ENCODE measurements at places on chromosomes 11 and 22.
A peak's percentile ranks its signal among the peaks of the same experiment; 100 is the strongest.

GRCh38 chr11:65085446-65085845 lies 1.4 kb downstream of the ZFPL1 start:
- no peak for DNase-seq

DNA sequence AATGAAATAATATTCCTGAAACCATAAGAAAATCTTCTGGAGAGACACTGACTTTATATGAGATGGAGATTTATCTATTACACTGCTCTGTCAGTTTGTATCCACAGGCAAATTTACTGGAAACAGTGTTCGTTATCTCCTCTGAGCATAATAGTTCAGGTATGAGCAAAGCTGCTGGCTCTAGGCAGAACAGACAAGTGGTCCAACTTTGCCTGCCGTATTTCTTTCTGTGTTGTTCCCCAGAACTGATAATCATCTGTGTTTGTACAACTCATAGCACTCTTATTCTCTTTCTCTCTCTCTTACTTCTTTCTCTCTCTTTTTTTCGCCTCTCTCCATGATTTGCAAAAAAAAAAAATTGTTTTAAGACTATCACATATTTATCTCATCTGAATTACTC lies 623.8 kb upstream of the CHORDC1 start:
- no peak for DNase-seq

- DNase-seq, result no peak
These were observed 66.8 kb upstream of the NTM start for GRCh38 chr11:131303611-131304119.

- DNase-seq, result no peak
These were observed 952 bp upstream of the CATSPERZ start for GRCh38 chr11:64298966-64299846.

- no peak for DNase-seq
These were observed 869 bp downstream of the ZC3H7B start for GRCh38 chr22:41302021-41302767.

DNA sequence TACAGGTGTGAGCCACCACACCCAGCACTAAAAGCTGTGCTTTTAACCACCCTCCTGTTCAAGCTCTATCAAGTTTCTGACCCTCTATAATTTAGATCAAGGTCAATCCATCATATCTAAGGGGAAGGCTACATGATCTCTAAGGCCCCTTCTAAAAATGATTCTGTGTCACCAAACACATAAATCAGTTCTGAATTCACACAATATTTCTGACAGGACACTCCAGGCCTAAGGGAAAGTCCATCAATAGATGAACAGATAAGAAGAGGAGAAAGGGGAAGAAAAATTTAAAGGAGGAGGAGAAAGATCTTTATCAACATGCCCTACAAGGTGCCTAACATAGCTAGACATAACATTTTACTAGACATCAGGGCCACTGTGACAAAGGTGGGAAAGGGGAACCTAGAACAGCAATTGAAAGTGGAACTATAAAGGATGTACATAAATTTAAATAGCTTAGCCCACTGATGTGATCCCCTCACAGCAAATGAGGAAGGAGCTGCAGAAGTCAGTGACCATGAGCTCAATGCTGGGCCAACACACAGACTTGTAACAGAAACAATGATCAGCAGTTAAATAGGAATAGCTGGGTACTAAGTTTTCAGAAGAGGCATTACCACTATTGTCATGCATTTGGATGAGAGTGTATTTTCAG lies 4.7 kb downstream of the PRCP start:
- peak; percentile 37 for DNase-seq

DNA sequence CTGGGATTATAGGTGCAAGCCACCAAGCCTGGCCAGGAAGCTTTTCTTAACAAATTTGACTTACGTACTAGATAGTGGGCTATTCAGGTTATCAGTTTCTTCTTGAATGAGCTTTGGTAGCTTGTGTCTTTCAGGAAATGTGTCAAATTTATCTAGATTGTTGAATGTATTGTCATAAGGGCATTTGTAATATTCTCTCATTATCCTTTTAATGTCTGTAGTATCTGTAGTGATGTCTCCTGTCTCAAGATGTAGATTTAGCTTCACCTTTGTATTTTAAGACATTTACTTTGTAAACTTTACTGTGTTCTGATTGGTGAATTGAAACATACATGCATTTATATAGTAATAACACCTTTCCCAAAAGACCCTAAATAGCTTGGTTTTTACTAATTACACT lies 20.7 kb downstream of the ARHGAP8 start:
- DNase-seq, result no peak

DNA sequence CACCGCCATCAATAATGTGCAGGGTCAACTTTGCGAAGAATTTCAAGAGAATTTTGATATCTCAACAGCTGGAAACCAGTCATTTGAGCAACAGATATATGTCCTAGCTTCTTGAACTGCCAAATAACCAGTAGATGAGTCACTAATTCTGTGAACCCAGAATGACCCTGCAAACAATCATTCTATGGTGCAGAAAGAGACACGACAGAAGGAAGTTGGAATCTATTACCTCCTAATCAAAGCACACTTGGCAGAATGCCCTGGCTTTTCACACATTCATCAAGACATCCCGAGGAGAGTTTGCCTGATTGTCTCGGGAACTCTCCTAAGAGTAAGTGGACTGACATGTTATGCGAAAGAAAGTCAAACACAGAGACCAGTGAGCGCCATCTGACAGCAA lies 621.1 kb downstream of the OPCML start:
- DNase-seq, result no peak

GRCh38 chr11:20729597-20730105 lies 60.3 kb downstream of the NELL1 start:
- no peak for DNase-seq

All from CD4-positive, alpha-beta T cell treated with Interferon gamma for 1 hour (primary cell).